Pons (tissue), 1 donor: ENCODE measurements at places on chromosomes 5 and 9.

- DNase-seq, result no peak
These were observed 66.0 kb upstream of the IRX4 start for GRCh38 chr5:1948663-1949191.

- DNase-seq, result no peak
These were observed 182.4 kb downstream of the NFIB start for GRCh38 chr9:14131356-14132088.

DNA sequence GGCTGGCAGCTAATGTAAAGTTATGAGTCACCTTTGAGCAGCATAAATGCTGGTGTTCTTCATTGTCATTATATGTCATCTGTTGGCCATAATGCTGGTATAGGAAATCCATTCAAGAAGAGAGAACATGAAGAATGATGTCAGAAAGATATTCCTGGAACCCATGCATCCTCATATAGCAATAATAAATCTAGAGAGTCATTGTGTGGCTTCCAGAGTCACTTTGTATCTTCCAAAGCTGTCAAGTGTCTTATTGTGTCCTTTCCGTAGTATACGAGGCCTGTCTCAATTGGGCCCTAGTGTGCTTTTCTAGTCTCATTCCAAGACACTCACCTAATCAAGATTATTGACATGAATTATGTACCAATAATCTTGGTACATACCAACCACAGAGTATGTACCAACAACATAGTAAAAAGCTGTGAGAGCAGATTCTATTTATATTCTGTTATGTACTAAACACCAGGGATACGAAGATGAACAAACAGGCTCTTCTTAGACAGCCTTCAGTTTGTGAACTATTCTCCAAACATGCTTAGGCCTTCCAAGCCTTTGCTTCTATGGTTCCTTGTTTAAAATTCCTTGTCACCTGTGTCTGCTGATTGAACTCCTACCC lies 110.1 kb downstream of the ERCC6L2 start:
- DNase-seq, result no peak

DNA sequence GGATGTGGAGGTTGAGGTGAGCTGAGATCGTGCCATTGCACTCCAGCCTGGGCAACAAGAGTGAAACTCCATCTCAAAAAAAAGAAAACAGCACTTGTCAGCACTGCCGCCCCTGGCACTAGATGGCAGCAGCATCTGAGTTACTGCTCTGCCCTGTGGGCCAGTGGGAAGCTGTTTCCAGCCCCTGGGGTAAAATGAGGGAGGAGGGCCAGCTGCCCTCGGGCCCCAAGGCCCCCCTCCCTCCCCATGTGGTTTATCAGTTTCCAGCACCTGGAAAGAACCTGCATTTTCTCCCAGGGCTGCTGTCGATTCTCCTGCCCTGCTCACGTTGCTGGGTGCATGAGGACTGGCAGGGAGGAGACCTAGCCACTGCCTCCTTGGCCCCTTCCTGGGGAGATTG lies 13.2 kb upstream of the CEL start:
- peak; percentile 48 for DNase-seq

DNA sequence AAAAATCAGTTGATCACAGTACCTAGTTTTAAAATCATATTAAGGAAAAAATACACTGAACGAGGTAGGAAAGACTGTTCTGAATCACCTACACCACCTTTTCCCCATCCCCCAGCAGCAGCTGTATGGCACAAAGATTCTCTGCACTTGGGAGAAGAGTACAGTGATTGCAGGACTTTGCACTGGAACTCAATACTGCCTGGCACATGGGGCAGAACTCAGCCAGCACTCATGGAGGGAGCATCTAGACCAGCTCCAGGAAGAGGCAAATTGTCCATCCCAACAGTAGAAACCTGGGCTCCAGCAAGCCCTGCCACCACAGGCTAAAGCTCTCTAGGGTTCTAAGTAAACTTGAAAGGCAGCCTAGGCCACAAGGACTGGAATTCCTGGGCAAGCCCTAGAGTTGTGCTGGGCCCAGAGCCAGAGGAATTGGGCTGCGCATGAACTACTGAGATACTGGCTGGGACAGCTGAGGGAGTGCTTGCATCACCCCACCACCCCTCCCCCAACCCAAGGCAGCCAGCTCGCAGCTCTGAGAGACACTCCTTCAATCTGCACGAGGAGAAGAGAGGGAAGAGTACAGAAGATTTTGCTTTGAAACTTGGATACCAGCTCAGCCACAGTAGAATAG lies 654.4 kb upstream of the CDH6 start:
- no peak for DNase-seq

GRCh38 chr5:111398013-111398412 lies 114.3 kb downstream of the STARD4 start:
- DNase-seq, result no peak

GRCh38 chr5:103456476-103456875 lies 106.1 kb downstream of the NUDT12 start:
- no peak for DNase-seq
